ENCODE measurements at places on chromosomes 1 and 21.

DNA sequence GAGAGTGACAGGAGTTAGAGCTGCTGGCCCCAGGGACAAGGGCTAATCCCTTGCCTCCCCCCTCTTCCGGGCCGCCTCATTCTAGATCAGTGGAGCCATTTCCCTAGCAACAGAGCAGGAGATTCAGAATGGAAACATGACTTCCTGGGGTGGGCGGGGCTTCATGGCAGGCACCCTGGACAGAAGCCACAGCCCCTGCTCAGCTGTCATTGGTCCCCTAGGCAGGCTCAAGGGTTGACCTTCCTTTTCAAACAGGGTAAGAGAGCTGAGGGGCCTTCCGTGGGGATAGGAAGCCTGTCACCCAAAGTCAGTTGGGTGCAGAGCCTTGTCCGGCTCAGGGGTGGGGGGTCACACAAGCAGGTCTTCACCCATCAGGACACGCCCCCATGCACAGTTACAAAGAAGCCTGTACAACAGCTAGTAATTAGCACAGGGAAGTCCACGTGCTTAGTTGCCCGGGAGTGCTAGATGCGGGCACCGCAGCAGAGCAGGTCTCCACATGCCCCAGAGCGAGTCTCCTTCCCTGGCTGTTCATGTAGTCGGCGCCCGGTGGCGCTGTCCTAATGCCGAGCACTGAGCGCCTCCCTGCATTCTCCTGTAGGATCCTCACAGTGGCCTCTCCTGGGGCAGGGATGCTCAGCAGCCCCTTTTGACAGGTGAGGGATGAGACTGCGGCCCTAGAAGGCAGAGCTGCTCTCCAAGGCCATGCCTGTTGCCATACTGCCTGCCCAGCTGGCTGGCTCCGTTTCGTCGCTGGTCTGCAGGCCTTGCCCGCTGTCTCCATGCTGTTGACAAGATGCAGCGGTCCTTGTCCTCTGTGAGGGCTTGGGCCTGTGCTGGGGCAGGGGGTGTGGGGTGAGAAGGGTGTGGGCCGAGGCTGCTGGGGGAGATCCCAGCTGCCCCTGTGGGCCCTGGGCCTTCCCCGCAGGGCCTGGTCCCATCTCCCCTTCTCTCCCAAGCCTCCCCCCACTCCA is 5.1 kb downstream of the TMEM201 start:
- DNase-seq, result peak; percentile 57

DNA sequence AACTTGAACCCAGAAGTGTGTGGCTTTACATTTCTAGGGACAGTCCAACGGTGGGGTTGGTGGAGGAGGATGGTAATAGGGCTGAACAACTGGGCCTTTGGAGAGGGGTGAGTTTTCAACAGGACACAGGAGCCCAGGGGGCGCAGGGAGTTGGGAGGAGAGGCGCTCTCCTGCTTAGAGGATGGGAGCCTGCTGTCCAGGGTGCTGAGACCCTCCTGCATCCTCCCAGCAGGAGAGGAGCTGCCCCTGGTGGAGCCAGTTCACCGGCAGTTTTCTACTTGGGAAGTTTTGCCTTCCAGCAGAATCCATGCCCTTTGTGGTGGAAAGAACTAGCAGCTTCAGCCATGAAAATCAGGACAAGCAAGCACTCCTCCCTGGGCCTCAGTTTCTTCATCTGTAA is 8.6 kb downstream of the KCNC4 start:
- DNase-seq, result no peak

- no peak for DNase-seq
These were observed 28.2 kb downstream of the LACTBL1 start for GRCh38 chr1:22944346-22945055.

- no peak for DNase-seq
These were observed 8.2 kb upstream of the SSX2IP start for GRCh38 chr1:84698151-84699110.

GRCh38 chr21:46117586-46118315 is 19.8 kb downstream of the COL6A2 start:
- DNase-seq, result no peak

DNA sequence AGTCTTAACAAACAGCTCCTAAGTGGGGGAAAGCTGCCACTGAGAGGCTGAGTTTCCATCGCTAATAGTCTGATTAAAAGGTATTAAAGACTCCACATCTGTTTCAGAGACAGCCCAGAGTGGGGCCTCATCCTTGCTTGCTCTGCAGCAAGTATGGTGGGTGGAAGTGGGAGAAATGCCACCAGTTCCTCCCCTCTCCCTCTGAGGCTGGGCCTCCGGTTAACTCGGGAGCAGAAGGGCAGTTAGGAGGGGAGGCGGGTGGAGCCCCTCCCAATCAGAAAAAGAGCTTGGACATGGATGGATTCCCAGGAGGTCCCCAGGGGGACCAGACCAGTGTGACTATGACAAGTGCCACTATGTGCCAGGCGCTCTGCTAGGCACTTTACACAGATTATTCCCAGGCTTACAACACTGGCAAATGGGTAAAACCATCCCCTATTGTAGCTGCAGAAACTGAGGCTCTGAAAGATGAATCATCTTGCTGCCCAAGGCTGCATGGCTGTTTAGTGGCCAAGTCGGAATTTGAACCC is 11.4 kb upstream of the ASCL5 start:
- DNase-seq, result no peak

DNA sequence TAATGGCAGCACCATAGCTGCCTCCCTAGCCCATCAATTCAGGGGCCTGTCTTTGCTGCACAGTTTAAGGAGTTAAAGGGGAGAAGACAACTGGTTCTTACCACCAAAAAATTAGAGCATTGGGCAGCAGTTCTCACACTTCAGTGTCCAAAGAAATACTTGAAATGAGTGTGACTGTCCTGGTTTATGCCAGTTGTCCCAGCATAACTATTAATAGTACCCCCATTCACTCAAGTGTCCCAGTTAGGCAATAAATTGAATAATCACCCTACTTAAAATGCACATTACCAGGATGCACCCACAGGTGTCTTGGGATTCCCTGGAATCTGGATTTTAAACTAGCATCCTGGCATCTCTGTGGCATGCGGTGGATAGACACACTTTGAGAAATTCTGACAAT is 51.1 kb downstream of the FAM163A start:
- no peak for DNase-seq

GRCh38 chr1:66365635-66366034 is 168.3 kb upstream of the SGIP1 start:
- DNase-seq, result no peak

- DNase-seq, result no peak
These were observed 9.4 kb upstream of the CTBS start for GRCh38 chr1:84583648-84584047.

GRCh38 chr1:221877311-221877710 is 135.4 kb upstream of the DUSP10 start:
- DNase-seq, result no peak

DNA sequence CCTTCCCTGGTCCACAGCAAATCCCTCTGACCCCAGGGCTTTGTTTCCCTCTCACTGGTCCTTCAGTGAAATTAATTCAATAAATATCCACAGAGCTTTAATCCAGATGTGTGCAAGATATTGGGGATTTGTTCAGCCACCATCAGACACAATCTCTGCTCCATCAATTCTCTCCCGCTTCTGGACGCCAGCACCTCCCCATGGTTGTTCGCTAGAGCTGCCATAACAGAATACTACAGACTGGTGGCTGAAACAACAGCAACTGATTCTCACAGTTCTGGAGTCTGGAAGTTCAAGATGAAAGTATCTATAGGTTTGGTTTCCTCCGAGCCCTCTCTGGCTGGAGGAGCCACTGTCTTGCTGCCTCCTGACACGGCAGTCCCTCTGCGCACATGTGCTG is 303.9 kb downstream of the SMYD3 start:
- DNase-seq, result no peak

- no peak for DNase-seq
These were observed 289.5 kb downstream of the RRAGC start for GRCh38 chr1:38569932-38570656.

DNA sequence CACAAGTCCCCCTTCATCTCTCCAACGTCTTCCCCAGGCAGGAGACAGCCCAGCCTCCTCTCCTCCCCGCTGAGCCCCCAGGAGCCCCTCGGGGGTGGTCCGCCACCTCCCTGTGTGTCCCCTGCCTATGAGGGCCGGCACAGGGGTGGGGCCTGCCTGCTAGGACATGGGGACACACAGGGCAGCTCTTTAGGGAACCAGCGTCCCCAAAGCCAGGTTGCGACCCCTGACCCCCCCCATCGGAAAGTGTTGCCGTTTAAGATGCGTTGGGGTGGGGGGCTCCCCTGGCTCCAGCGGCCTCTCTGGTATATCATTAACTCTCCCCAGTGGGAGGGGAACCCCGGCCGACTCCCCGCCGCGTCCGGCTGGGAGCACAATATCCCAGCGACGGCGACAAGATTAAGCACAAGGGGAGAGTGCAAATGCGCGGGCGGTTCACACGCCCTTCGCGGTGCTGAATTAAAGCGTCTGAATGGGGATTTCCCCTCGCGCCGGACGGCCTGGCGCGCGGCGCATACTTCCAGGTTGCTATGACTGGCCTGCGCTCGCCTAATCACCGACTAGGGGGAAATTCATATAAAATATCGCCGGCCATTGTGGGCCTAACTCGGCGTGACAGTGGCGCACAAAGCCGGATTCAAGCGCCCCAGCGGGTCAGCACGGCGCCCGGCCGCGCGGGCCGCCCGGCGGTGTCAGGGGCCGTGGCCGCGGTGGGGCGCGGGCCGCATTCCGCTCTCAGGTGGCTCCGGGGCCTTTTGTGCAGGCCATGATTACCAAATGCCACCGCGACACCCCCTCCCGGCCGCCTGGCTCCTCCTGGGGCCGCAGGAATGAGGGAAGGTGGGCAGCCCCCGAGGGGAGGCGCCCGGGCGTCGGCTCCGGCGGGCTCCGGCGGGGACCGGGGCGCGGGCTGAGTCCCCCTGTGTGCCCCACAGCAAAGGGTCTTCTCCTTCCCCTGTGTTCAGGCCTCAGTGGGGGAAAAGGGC is 30.9 kb downstream of the WNT3A start:
- DNase-seq, result no peak

DNA sequence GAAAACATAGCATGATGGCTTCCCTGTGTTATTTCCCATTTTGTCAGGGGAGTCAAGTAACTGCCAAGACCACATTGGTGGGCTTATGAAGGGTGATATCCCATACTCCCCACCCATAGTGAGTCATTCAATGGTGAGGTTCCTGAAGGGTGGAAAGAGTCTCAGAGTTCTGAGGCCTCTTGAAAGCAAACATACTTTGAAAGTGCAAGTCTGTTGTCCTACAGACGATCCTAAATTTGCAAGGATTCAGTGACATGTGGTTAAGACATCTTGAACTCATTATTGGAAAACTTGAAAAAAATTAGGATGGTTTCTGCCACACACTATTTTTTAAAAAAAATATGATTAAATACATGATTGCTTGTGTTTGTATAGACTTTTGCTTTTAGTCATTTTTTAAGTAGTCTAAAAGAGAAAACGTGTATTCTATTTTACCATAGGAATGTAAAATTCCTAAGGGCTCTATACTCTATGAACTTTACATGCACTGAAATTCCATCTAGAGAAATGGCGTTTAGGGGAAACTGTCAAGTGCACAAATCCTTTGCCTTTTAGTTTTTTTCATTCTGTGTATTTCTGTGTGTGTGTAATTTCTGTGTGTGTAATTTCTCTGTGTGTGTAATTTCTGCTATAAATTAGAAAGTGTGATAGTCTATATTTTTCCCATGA is 225.5 kb upstream of the ADAMTS5 start:
- DNase-seq, result no peak

DNA sequence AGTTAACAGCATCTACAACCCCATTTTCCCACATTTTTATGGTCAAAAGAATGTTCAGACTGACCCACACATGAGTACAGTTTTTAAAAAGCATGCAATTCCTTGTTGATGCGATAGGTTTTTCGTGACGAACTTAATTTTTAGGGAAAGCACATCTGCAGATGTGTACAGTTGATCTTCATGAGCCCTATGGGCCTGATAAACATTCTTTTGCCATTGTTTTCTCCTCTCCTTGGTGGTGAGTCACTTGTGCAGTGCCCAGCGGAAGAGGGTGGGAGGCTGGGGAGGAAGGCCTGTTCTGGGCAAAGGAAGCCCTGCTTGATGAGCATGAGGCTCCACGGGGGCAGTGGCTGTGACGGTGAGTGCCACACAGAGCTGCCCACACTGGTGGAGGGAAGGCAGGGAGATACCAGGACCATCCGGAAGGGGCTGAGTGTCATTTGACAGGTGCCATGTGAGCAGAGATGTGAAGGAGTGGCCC is 5.3 kb downstream of the ARF1 start:
- no peak for DNase-seq

DNA sequence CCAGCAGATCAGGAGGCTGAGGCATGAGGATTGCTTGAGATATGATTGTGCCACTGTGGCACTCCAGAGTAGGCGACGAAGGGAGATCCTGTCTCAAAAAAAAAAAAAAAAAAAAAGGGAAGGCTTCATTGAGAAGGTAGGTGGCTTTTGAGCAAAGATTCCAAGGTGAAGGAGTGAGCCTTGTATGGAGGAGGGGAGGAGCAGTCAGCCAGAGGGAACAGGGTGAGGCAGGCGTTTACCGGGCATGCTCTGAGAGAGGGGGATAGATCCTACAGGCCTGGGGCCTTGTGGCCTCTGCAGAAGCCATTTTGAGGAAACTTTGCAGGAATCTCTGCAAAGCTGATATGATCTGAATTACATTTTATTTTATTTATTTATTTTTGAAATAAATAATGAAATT is 5.1 kb upstream of the HDAC1 start:
- DNase-seq, result no peak

DNA sequence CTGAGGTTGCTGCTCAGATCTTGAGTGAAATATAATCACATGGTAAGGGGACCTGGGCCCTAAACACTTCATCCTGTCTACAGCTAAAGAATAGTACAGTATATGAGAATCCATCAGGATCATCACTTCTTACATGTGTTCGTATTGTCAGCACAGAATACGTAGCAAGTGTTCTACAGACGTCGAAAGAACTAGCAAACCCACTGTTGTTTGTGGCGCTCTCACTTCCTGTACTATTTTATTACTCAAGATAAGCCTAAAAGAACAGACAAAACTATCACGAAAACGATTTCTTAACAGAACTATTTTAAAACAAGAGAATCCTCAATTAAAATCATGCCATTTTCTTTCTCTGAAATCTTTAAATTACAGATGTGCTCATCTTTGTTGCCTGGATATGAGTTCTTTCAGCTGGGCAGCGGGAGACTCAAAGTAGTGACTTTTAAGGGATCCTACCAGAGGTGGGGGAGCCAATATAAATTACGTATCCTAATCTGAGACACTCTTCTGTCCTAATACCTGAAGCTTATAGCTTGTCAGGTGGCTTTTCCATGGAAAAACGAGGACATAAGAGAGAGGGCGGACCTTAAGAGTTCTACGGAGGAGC is 724 bp downstream of the ST7L start:
- DNase-seq, result no peak

DNA sequence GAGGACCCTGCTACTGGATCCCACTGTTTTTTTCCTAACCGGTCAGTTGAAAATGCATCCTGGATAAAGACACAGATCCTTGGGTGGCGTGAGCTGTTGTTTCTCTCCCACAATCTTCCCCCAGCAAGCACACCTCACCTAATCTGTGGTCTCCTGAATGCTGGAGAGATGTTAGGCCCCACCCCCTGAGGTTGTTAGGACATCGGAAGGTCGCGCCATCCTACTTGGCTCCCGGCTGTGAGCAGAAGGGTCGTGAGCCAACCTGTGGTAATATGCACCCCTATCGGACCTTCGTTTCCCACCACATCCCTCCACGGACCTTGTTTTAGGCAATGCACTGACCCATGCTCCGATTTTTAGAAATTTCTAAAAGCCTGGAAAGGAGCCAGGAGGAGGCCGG is 89.9 kb upstream of the IPO9 start:
- DNase-seq, result no peak

GRCh38 chr1:156646738-156647211 is 4.9 kb downstream of the BCAN start:
- no peak for DNase-seq

All from NCI-H2171 treated with DMSO at 0.1 percent for 48 hours (cell line).